LHCN-M2 (cell line): ENCODE measurements at places on chromosomes 5 and 9.

- peak; percentile 4 for DNase-seq
Observed at GRCh38 chr5:41524174-41524573, 13.8 kb upstream of the PLCXD3 start.

GRCh38 chr5:15495026-15495425 lies 5.0 kb upstream of the FBXL7 start:
- peak; percentile 22 for DNase-seq

GRCh38 chr5:134227259-134227658 lies 1.4 kb upstream of the PPP2CA start:
- DNase-seq = no peak

- DNase-seq = no peak
Observed at GRCh38 chr5:125190232-125191087, 444.0 kb upstream of the ZNF608 start.

DNA sequence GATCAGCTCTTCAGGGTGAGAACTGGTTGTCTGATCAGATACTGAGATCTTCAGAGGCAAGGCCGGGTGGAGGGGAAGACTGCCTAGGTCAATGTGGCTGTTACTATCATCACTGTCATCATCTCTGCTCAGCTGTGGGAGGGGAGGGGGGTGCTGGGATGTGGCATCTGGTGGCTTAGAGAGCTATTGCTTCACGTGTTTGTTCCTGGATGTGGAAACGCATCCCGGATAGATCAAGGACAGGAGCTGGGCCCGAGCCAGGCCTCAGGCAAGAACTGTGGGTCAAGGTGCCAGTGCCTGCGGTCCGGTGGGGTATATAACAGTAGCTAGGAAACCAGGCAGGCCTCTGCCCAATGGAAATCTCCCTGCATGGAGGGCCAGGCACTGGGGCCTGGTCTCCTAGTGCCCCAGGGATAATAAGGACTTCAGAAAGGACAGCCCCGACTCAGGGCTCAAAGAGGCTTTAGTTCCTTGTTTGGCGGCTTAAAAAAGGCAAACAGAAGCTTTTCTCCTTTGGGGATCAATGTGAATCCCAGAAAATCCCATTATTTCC lies 30.3 kb upstream of the TIFAB start:
- no peak for DNase-seq

DNA sequence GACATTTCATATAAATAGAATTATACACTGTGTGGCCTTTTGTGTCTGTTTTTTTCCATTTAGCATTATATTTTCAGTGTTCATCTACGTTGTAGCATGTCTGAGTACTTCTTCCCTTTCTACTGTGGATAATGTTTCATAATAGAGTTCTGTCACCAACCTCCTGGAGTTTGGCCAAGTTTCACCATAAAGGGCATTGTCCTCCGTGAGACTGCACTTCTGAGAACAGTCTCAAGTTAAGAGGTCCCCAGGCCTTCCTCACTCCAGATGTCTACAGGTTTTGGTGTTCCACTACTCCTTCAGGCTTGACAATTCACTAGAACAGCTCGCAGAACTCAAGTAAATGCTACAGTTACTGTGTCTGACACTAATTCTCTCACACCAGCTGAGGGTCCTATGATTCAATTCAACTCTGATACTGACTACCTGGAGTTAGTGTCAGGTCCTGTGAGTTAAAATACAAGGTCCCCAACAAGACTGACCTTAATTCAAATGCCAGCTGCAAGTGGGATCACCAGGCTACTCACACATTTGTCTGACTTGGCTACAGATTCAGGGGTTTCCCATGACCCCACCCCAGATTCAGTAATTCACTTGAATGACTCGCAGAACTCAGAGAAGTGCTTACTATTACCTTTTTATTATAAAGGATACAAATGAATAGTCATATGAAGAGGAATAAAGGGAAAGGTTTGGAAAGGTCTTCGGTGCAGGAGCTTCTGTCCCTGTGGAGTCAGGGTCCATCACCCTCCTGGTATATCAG lies 31.1 kb downstream of the SLC35A4 start:
- no peak for DNase-seq

GRCh38 chr9:21316032-21316842 lies 11.1 kb upstream of the IFNA5 start:
- no peak for DNase-seq

DNA sequence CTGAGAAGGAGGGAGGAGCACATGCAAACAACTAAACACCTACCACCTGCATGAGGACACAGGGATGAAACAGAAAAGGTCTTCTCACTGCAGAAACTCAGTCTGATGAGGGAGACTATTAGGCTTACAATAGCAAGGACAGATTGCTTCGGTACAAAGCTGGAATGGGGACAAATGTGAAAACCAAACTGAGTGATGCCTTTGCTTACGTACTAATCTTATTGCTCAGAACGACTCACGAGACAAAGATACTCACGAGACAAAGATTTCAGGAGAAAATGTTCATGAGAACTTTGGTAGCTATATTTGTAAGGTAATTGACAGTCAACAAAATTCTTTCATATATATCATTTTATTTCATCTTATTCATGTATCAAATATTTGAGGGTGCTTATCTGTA lies 71.9 kb upstream of the TAF1L start:
- DNase-seq = peak; percentile 14

- DNase-seq = peak; percentile 0
Observed at GRCh38 chr9:104177003-104177611, 83.0 kb downstream of the SMC2 start.

DNA sequence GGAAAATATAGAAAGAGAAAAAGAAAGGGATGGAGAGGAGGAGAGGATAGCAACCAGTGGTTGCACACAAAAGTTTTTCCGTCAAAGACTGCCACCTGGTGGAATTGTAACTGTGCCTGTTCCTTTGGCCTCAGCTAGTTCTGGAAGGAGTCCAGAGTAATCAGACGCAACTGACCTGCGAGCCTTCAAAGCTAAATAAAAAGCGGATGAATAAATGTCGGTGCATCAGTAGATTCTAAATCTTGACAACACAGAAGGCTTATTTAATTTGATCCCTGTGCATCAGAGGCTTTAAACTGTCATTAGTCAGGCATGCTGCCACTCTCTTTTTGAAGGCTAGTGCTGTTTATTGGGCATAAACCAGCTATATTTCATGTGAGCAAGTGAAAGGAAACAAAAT lies 132.9 kb upstream of the ACO1 start:
- DNase-seq = peak; percentile 54

DNA sequence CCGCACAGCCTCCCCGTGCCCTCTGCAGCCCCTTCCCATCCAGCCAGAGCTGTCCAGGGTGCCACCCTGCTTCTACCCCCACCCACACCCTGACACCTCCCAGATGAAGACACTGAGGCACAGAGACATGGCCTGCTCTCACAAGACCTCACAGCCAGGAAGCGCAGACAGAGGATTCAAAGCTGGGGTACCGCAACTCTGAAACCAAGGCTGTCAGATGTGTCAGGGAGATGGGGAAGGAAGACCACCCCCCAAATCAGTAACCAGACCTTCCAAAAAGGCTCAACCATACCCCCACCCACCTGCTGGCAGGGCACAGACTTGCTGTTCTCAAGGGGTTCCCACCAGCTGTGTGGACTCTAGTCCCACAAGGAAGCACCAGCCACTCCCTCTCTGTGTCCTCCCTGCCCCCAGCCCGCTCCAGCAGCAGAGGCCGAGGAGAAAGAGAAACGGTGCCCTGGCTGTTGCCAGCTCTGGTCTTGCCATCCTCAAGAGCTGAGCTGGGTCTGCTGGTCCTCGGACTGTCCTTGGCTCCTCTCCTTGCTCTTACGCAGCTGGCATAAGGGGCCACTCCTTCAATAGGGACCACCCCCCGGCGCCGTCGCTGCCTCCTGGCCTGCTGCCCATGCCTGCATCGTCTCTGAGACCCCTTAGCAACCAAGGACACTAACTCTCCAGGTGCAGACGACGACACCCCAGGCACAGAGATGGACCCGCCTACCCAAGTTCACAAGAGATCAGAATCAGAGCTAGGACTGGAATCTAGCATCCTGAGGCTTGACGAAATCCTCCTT lies 699 bp downstream of the AKNA start:
- DNase-seq = peak; percentile 21

DNA sequence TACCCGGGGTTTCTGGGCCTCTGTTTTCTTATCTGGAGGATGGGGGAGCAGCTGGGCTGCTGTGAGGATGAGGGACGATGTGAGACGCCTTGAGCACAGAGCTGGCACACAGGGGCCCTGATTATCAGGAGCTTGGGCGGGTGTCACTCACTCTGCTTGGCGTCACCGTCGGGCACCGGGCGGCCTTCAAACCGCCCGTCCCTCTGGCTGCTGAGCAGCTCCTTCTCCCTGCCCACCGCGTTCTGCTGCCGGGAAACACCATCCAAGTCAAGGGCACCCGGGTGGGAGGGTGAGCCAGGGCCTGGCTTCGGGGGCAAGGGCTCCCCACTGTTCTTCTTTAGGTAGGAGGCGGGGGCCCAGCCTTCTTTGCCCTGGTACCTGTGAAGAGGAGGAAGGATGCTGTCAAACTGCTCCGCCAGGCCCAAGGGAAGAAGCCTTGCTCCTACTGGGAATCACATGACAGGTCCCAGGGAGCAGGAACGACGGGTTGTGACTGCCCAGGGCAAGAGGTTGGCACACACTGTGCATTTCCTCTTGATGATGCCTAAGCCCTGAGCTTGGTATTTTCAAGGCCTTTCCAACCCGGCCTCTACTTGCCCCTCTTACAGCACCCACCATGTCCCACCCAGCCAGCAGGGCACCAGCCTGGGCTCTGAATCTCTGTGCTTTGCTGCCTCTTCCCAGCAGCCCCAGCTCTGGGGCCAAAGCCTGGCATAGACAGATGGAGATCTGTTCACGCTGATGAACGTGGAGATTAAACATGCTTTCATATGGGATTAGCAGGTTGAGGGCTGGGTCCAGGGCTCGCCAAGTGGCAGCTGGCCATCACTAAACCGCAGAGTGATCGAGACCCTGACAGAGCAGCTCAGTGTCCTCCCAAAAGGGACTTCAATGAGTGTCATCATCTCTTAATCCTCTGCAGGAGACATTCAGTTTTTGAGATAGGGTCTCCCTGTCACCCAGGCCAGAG lies 66.9 kb upstream of the UBTD2 start:
- DNase-seq = no peak

DNA sequence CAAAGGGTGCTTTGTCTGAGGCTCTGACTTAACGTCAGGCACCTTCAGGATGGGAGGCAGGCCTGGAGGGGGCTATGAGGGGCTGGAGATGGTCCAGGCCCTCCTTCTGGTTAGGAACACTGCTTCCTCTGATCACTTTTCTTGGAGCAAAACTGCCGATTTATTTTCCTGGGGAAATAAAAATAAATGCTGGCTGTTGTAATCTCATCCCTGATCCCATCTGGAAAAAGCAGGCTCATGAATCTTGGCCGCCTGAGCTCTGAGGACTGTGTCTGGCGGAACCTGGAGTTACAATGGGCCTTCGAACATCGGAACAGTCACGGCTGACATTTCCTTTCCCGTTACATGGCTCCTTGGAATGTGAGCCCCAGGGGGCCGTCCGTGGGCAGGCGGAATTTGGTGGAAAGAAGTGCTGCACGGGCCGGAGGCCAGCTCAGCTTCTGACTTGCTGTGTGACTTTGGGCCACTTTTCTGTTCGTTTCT lies 157.8 kb downstream of the RGS3 start:
- peak; percentile 87 for DNase-seq

DNA sequence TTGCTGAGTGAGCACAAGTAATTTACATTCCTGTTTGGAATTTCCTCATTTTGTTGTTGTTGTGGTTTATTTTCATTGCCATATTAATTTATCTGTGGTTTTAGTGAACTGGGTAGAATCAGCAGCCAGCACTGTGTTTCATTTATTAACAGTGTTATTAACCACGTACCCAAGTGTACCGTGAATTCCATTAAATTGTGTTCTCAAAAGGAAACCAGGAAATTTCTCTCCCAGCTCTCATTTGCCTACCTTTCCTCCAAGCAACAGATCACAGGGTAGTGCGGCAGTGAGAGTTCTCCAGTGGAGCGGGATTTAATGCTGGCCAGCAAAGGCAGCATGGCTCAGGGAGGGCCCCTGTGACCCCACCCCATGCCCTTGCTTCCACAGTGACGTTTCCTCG lies 54.6 kb downstream of the MVB12B start:
- no peak for DNase-seq

DNA sequence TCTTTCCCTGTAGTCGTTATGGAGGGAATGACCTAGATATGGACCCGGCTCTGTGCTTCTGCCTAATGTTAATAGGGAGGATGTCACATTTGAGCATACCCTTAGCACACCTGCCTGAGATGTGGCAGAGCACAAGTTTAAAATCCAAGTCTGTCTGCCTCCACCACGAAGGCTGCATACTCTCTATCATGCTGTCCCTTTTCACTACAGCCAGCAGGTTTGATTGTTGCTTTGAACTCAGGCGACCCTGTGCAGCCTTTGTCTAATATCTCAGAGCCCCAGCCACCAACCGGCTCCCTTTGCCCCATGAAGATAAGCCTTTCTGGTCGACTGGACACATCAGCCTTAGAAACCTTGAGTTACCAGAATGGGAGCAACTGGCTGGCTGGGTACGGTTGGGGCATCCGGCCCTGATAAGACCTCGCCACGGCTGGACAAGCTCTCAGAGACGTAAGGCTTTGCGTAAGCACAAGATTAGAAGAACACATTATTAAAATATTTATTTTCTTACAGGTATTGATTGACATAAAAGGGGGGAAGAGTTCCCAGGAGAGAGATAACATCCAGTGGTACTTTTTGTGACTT lies 222.0 kb upstream of the TRIM32 start:
- DNase-seq = no peak

- DNase-seq = no peak
Observed at GRCh38 chr9:75666856-75667554, 223.5 kb upstream of the PCSK5 start.

- no peak for DNase-seq
Observed at GRCh38 chr9:126528915-126529314, 84.8 kb upstream of the LMX1B start.
